Right renal pelvis (tissue), 4 donors: ENCODE measurements at places on chromosomes 13 and 19. TPM values are rescaled to one million over a fixed set of nuclear protein-coding genes. Genes with fewer than 3 reads are reported as not detected.

- DNase-seq = no peak
Observed at GRCh38 chr13:78742659-78743058, 83.7 kb upstream of the OBI1 start.

DNA sequence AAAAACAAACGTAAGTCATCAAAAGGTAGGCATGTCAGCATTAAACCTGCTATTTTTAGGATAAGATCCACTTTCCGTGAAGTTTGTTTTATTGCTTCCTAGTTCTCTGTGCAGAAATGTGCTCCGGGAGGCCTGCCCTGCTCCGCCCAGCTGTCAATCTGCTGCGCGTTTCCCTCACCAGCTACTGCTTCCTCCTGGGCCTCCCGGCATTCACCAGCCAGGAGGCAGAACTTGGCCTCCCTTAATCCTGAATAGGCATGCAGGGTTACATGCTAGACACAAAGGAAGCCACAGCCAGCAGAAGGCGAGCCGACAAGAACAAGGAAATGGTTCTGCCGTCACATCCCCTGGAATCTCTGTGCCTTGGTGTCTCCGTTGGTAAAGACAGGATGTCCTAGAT, 386.2 kb downstream of the IRS2 start:
- DNase-seq = no peak

DNA sequence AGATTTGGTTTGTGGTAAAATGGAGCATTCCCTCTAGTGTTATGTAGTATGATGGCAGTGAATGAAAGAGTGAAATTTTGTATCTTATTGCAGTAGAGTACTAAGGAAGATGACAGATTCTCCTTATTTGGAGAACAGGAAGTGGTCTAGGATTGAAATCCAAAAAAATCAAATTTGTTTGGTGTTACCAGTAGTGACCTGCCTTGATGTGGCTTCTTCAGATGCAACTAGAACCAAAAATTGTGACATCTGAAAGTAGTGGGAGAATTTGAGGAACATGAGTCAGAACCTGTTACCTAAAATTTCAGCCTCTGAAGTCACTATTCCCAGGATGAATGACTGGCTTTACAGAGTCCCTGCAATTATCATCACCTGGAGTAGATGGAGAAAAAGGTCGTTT, 165.9 kb downstream of the KLF5 start:
- no peak for DNase-seq

DNA sequence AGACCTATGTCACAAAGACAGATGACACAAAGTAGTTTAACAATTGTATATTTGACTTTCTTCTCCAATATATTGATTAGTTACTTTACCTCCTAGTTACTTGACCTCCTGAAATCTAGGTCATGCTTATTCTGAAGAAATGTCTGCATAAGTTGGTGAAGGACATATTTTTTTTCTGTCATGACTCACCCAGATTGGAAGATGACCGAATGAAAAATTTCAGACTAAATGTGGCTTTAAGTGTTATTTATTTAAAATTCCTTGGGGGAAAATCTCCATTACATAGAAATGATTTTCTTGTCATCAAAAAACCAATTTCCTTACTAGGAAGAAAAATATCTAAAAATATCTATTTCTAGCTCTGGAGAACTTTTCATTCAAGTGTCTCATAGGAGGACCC, 217.1 kb downstream of the POSTN start:
- no peak for DNase-seq

GRCh38 chr13:74561155-74561554, 427.0 kb upstream of the KLF12 start:
- no peak for DNase-seq

- no peak for DNase-seq
Observed at GRCh38 chr13:26914148-26914547, 153.6 kb upstream of the GPR12 start.

- DNase-seq = no peak
Observed at GRCh38 chr19:48858984-48859710, 9.3 kb downstream of the PLEKHA4 start.

- DNase-seq = no peak
Observed at GRCh38 chr13:43295321-43295720, 271.9 kb downstream of the DNAJC15 start.

DNA sequence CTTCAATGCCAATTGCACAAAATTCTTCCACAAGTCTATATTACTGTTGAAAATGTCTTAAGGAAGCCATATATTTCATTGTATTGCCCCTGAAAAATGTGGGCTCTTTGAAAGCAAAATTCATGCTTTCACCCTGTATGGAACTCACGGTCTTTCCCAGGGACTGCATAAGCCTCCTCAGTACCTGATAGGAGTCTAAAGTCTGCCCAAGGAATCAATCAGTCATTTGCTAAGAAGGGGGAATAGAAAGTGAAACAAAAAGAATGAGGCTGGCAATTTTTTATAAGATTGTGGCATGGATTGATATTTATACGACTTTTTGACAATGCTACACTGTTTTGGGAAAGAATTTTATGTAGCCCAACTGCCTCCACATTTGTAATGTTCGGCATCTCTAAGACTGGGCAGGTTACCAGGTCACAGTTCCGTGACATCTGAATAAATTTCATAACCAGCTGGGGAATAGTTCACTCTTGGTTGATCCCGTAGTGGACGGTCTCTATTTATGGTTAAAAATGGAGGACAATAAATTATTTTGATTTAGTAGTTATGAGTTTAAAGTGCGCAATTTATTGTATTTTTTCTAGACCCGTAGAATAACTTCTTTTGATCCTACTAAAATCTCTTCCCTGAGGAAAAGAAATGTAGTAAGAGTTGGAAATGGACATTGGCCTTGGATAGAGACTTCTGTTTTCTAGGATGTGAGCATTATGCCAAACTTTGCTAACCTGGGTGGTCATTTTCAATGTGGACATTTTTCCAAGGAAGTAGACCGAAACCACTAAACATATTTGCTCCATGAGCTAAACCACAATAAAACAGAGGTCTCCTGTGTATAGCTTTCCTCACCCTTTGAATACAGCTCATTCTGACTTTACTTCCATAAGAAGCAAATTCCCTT, 1585.4 kb downstream of the EFNB2 start:
- no peak for DNase-seq

DNA sequence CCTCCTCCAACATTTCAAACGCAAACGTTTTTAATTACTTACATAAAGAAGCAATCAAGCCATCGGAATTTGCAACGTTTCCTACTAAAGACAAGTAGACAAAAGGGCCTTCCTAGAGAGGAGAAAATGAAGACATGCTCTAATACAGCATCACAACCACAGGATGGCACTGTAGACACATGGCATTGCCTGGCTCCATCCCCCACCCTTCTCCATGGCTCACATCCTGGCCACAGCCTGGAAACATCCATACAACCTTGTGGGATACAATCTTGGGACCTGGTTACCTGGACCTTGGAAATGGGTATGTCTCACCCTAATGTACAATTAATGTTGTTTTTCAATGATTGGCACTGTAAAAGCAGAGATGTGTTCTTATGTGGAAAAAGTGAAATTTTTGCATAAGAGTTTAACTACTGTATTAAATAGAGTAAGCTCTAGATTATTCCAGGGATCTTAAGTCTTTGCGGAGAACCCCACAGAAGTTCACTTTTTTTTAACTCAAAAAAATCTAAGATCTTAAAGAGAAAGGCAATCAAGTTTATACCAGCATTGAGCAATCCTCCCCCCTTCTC, 21.5 kb downstream of the EBPL start:
- no peak for DNase-seq

- no peak for DNase-seq
Observed at GRCh38 chr13:46621133-46621532, 68.2 kb downstream of the LRCH1 start.

DNA sequence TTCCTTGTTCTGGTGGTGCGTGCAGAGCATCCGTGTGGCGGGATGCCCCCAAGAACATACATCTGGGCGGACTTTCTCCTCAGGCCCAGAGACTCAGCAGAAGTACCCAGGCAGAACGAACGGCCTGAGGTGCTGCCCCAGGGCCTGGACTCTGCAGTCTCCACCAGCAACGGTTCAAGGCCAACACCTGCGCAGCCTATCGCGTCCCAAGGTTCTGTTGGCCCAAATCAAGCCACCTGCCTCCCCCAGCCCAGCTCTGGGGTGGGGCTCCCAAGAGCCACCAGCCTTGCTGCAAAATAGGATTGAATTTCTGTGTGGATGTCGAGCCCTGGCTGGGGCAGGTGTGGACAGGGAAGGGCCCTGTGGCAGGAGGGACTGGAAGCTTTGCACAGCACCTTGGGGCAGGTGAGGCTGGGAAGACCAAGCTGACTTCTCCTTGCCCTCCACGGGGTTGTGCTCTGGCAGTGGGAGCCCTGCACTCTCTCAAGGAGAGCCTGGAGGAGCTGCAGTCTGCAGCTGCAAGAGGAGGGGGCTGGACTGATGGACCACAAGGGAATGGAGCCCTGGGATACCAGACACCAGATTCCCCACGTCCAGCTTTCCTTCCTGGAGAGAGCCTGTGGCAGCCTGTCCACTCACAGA, 146.9 kb downstream of the ZNF536 start:
- no peak for DNase-seq

The ODAD3 gene
- polyA plus RNA-seq = 1.6 TPM

The CEACAM7 gene
- not detected for polyA plus RNA-seq

The CDX2 gene
- polyA plus RNA-seq = not detected

The S1PR5 gene
- polyA plus RNA-seq = 1.6 TPM

The ADGRE3 gene
- 0.13 TPM for polyA plus RNA-seq

The ACP5 gene
- 11.8 TPM for polyA plus RNA-seq
